Fibroblast of the aortic adventitia (primary cell): ENCODE measurements at places on chromosomes 4 and X.

- DNase-seq: no peak
These were observed 683.7 kb downstream of the PDHA2 start for GRCh38 chr4:96523611-96524010.

GRCh38 chr4:17057035-17057434 is 158.6 kb upstream of the LDB2 start:
- no peak for DNase-seq

GRCh38 chr4:152935631-152936445 is at the start of gene FHDC1:
Gene FHDC1, plus strand, starts transcription at chr4:152936323. Its CDS starts 6,735 bp downstream, at chr4:152943058.
- no peak for DNase-seq

DNA sequence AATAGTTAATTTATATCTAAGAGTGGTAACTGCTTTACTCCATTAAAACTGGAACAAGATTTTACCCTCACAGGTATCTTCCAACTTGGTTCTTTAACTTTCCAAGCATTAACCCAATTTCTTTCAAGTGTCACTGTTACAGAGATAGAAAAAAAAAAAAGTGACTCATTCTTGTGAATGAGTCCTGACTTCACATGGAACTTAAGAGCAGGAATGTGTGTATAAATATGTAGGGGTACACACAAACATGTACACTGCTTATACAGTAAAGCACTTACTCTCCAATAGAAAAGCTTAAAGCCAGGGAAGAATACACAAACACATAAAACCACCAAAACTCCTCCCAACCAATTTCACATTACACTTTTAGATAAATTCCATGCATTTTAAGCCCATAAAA is 38.8 kb downstream of the TAPT1 start:
- DNase-seq: no peak

GRCh38 chrX:129793604-129794191 is 13.9 kb downstream of the SASH3 start:
- DNase-seq: no peak

GRCh38 chrX:150363561-150364346 is 637 bp downstream of the MAMLD1 start:
- peak; percentile 30 for DNase-seq

DNA sequence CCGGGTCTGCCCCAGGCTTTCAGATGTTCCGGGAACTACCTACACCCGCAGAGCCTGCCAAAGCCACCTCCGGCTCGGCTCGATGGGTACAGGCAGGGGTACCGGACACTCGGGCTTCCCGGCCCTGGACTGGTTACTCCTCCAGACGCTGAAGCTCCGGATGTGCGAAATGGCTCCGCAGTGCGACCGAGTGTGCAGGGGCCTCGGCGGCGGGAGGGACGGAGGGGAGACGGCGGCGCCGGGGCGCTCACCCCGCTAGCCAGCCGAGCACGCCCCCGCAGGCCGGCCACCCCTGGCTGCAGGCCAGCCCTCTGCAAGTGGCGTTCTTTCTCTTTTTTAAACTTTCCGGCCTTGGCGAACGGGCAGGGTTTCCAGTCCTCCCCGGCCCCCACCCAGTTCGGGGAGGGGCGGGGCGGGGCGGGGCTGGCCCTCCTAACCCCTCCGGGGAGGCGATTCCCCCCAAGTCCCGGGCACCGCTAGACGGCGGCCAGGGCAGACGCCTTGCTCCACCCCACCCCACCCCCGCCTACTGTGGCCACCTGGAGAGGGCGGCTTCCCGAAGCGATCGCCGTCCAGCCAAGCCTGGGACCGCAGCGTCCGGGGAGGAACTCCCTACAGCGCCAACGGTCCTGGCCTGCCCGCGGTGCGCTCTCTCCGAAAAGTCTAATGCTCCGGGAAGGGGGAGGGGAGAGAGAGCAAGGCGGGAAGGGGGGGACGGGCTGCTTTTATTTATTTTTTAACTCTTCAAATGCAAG is 7.5 kb downstream of the BCOR start:
- DNase-seq: no peak

- DNase-seq: peak; percentile 43
These were observed 64.2 kb downstream of the SPINK2 start for GRCh38 chr4:56757261-56757746.

GRCh38 chr4:44522761-44523445 is 74.3 kb upstream of the KCTD8 start:
- no peak for DNase-seq

DNA sequence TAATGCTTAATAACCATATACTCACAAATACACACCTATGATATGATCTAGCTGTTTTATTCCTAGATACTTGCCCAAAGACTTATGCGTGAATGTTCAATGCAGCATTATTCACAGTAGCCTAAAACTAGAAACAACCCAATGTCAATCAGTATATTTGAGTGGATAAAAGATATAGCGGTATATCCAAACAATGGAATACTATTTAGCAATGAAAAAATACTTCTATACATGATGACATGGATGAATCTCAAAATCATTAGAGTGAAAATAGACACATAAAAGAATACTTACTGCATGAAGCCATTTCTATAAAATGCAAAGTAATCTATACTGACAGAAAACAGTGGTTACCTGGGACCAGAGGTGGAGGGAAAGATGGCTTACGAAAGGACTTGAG is 108.1 kb downstream of the RAP1GDS1 start:
- no peak for DNase-seq

GRCh38 chrX:111568354-111568753 is 56.9 kb downstream of the SERTM2 start:
- DNase-seq: peak; percentile 1

DNA sequence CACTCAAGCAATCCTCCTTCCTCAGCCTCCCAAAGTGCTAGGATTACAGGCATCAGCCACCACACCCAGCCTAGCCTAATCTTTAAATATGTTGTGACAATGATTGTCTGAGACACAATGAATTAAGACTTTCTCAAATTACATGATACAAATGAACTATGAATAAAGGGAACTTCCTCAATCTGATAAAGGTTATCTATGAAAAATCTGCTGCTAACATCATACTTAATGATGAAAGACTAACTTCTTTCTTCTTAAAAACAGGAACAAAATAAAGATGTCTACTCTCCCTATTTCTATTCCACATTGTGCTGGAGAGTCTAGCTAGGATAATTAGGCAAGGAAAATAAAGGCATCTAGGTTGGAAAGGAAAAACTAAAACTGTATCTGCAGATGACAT is 60.0 kb downstream of the PDHA1 start:
- no peak for DNase-seq

GRCh38 chr4:140928880-140929279 is 172.7 kb upstream of the TBC1D9 start:
- peak; percentile 7 for DNase-seq

DNA sequence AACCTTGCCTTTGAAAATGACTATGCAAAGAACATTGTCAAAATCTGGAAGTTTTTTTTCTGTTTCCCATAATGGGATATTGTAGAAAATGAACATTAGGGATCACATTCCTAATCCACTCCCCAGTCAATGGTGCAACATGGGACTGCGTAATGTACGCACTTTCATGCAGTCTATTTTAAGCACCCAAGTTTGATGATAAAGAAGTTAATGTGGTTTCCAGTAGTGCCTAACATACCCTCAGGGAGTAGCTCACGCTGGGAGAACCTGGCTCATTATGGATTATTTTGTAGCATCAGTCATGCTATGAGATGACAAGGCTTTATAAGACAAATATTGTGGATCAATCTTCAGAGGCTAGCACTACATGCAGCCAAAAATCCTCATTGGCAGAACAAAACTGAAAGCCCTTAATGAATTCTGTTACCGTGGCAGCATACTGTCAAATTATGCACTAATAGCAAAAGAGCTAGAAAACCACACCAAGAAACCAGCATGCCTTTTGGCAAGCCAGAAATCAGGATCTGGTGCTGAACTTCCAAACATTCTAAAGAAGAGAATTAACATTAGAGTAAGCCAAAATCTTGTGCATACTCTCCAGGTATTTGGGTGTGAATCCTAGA is 1392.8 kb upstream of the TENM3 start:
- no peak for DNase-seq

GRCh38 chr4:142405021-142405694 is 440.9 kb downstream of the INPP4B start:
- peak; percentile 83 for DNase-seq

DNA sequence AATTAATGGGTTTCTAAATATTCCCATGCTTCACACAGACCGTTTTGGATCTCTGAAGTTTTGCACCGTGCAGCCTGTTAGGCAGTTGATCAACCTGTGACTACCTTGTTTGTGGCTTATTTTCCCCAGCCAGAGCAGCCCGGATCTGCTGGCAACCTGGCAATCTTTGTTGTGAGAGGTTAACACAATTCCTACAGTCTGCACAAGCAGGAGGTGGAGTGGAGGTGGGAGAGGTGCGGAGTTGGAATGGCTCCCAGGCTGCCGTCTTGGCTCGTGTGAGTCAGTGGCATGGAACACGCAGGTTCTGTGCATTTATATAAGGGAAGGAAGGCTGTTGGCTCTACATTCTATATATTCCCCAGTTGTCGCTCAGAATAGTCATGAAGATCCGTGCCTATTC is 70.9 kb upstream of the STOX2 start:
- no peak for DNase-seq

- no peak for DNase-seq
These were observed 357.7 kb downstream of the C4orf33 start for GRCh38 chr4:129453524-129454200.

DNA sequence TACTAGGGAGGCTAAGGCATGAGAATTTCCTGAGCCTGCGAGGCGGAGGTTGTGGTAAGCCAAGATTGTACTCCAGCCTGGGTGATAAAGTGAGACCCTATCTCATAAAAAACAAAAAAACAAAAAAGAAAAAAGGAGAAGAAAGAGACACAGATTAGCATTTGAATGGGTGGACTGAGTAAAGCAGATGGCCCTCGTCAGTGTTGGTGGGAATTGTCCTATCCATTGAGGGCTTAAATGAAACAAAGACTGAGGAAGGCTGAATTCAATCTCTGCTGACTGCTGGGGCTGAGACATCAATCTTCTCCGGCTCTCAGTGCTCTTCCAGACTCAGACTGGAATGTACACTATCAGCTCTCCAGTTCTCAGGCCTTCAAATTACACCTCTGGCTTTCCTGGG is 136.8 kb downstream of the SLC7A11 start:
- DNase-seq: no peak

- no peak for DNase-seq
These were observed 44.9 kb downstream of the PF4 start for GRCh38 chr4:73936969-73937368.

DNA sequence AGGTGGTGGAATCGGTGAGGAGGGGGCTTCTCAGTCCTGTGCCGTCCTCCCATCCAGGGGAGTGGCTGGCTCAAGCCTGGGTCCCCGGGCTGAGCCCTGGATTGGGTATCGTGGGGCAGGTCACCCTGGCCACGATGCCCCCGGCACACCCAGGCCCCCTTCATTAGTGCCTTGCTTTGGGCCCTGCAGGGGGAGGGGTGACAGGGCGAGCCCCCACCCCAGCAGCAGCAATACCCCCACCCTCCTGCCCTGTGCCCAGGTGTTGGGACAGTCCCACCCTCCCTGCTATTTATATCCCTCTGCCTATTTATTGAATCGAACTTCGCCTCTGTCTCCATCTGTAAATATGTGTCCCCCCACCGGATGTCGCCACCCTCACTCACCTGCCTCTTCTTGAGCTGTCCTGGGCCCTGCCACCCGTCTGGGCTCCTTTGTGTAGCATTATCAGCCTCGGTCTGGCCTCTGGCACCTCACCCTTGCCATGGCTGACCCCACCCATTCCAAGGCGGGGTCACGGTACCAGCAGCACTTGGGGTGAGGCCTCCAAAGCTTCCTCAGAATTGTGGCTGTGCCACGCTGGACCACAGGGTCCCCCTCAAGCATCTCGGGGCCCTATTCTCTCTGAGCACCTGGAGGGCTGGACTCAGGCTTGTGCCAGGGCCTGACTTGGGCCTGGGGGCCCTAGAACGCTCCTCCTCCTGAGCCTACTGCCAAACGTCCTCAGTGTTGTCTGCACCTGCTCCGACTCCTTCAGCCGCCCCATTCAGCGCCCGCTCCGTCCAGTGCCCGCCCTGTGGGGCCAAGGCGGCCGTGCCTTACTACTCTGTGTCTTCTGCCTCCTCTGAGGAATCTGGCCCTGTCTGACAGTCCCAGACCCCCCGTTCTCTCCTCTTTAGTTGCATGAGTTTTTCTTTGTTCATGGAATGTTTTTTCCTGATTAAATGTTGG is 6.1 kb downstream of the LAGE3 start:
- DNase-seq: no peak

- no peak for DNase-seq
These were observed 71.4 kb downstream of the RGS12 start for GRCh38 chr4:3364199-3364598.
